ENCODE measurements at places on chromosomes 7 and 10. TPM values are rescaled to one million over a fixed set of nuclear protein-coding genes. Genes with fewer than 3 reads are reported as not detected.

NUTM2E gene
- total RNA-seq = not detected

RSBN1L gene
- total RNA-seq = 13.3 TPM

THSD7A gene
- not detected for total RNA-seq

DNA sequence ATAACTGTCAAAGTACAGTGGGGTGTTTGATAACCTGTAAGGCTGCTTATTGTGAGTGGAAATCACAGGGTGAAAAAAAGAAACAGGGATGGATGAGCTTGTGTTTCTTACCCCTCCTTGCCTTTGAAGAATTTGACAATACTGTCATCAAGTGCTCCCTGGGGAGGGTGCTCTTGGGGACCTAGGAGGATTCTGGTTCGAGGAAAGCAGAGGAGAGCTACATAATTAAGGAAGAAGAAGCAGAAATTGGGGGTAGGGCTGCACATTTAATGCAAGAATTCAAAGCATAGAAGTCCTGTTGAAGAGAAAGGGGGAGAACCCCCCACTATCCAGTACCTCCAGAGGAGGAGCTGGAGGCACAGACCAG lies 208.1 kb upstream of the PHYHIPL start:
- no peak overlapping the region for H3K4me3 ChIP-seq
- H3K27me3 ChIP-seq = peaks cover 4% of the 10 kb centered on the region
- H3K36me3 ChIP-seq = no peaks in the 10 kb centered on the region
- no peaks in the 10 kb centered on the region for H3K4me1 ChIP-seq

DNA sequence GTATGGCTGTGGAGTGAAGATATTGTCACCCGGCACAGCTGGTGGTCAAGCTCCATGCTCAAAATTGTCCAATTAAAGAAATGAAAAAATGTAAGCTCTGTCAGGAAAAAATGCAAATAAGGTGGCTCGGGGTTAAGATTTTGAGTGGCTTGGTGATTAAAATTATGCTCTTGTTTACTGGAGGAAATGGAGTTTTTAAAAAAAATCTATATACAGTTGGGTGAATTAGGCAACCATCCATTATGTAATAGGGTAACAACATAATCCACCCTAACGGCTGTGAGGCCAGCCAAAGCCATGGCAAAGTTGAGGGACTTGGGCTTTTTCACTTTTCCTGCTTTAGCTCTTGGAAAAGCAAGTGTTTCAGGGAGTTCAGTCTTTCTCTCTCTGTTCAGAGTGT lies 260.8 kb upstream of the HABP2 start:
- no peaks in the 10 kb centered on the region for H3K27me3 ChIP-seq
- H3K4me3 ChIP-seq = no peak overlapping the region
- H3K27ac ChIP-seq = no peak overlapping the region
- H3K4me1 ChIP-seq = peaks cover 2% of the 10 kb centered on the region
- DNase-seq = no peak

DNA sequence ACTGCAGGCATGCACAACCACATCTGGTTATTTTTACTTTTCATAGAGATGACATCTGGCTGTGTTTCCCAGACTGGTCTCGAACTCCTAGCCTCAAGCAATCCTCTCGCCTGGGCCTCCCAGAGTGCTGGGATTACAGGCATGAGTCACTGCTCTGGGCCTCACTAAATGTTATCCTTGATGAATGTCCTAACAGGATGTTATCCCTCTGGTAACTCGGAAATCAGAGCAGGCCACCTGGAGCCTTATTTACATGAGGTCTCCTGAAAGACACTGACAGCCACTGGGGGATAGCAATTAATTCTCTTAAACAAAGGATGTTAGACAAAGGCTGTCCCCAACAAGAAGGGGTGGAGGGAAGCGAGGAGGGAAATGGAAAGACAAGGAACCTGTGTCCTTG lies 4.5 kb upstream of the ZNF438 start:
- H3K27me3 ChIP-seq = no peaks in the 10 kb centered on the region
- H3K4me1 ChIP-seq = peaks cover 29% of the 10 kb centered on the region
- H3K27ac ChIP-seq = no peak overlapping the region
- H3K36me3 ChIP-seq = no peaks in the 10 kb centered on the region
- DNase-seq = no peak
- no peak overlapping the region for H3K4me3 ChIP-seq

DNA sequence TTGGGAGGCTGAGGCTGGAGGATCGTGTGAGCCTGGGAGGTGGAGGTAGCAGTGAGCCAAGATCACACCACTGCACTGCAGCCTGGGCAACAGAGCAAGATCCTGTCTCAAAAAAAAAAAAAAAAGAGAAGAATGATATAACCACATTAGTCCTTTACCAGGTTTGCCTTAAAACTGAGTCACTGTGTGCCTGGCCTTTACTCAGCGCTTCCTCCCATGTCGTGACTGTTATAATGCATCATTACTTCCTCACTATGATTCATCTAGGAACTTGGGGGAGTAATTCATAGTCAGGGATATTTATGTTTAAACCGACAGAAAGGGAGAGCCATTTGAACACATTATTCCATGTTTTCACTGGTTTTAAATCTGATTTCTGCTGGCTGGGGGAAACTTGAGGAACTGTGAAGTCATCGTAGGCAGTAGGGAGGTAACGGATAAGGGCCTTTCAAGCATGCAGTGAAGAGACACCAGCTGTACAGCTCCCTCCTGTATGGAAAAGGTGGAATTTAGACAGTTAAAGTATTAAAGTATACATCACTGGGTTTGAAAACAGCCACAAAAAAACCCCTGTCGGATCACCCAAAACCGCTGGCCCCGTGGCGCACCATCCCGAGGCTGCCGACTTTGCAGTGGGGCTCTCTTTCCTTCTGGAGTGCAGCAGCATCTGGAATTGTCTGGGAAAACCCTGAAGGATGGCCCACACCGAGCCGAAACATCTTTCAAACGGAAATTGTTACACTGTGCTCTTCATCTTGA lies 119.8 kb downstream of the NKX6-2 start:
- H3K27me3 ChIP-seq = no peaks in the 10 kb centered on the region
- H3K4me3 ChIP-seq = peak overlapping the region; percentile 50
- peak; percentile 95 for DNase-seq
- H3K27ac ChIP-seq = peak overlapping the region; percentile 91

DNA sequence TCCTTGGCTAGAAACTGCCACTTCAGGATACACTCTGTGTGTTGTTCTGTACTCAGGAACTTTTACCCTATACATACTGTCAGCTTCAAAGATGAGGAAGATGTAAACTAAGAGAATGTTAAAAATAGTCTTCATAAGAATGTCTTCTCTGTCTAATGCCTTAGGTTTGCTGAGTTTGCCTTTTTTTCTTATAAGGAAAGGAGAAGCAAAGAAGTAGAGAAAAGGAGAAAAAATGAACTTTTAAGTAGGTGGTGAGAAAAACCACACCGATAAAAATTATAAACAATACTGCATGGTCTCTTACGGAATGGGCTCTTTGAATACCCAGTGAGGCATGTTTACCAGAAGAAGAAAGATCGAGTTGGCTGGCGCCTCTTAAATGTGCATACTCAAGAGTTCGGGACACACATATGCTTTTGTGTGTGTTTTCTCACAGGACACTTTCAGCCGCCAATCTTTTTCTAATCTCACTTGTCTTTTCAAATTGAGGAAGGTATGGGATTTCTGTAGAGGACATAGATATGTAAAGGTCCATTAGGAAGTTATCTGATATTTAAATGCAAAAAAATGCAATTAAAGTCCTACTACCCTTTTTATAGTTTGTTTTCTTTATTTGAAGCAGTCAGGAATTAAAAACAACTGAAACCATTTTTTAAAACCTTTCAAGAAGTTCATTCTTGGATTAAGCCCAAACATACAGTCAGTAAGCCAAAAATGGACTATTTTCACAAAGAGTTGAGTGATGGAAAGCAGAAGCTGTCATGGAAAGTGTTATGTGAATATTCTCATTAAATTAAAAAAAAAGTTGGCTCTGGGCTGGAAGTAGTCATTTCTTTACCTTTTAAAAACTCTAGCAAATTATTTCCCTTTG lies 100.6 kb upstream of the MDFIC start:
- H3K4me1 ChIP-seq = peaks cover 36% of the 10 kb centered on the region
- peak; percentile 36 for DNase-seq
- H3K27ac ChIP-seq = 0 out of 2 replicates have a peak overlapping the region, but pooled peaks have one; percentile 5
- H3K27me3 ChIP-seq = no peaks in the 10 kb centered on the region
- H3K36me3 ChIP-seq = no peaks in the 10 kb centered on the region

DNA sequence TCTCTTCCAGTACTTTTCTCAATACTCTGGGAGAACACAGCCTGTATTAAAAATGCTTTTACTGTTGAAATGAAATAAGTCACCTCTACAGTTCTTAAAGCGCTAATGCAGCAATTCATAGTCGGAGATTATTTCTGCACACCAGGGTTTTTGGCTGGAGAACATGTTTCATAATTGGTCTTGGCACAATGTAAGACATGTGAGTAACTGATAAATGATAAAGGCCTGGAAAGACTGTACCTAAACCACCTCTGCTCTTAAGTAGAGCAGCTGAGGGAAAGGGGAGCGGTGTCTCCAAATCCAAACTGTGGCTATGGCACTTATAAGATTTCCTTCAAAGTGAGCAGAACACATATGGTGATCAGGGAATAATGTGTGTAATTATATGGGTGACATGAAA lies 390.3 kb upstream of the MBL2 start:
- DNase-seq = no peak
- H3K27me3 ChIP-seq = no peaks in the 10 kb centered on the region
- no peaks in the 10 kb centered on the region for H3K4me1 ChIP-seq
- no peaks in the 10 kb centered on the region for H3K36me3 ChIP-seq
- H3K27ac ChIP-seq = no peak overlapping the region

- peak overlapping the region; percentile 85 for H3K4me3 ChIP-seq
- H3K4me1 ChIP-seq = peaks cover 44% of the 10 kb centered on the region
- no peaks in the 10 kb centered on the region for H3K27me3 ChIP-seq
- peak overlapping the region; percentile 71 for H3K27ac ChIP-seq
These were observed 1.1 kb upstream of the VOPP1 start for GRCh38 chr7:55573234-55573900.

DNA sequence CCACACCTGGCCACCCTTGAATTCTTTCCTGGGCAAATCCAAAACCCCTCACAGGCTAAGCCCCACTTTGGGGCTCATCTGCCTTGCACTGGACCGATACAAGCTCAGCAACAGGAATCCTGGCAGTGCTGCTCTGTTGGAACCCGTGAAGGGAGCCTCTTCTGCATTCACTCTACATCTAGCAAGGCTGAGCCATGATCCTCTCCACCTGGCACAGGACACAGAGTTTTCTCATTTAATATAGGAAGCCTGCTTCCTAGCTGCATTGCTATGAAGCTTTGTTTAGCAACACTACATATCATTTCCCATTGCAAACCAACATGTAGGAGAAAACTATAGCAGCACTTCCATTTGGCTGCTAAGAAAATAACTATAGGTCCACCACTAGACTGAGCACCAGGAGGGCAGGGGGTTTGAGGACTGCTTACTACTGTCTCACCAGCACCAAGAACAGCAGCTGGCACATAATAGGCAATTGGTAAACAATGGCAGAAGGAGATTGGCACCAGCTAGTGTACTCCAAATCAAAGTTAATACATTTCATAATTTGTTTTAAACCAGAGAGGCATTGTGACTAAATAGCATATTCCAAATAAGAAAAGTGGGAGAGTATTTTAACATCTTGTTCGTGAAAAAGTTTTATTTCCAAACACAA lies 56.1 kb downstream of the CPVL start:
- no peak overlapping the region for H3K27ac ChIP-seq
- H3K36me3 ChIP-seq = no peaks in the 10 kb centered on the region
- peaks cover 11% of the 10 kb centered on the region for H3K4me1 ChIP-seq
- H3K4me3 ChIP-seq = no peak overlapping the region
- H3K27me3 ChIP-seq = no peaks in the 10 kb centered on the region

GRCh38 chr10:116083226-116083762 lies 189.7 kb downstream of the GFRA1 start:
- no peak for DNase-seq
- no peaks in the 10 kb centered on the region for H3K36me3 ChIP-seq
- no peak overlapping the region for H3K27ac ChIP-seq
- no peaks in the 10 kb centered on the region for H3K27me3 ChIP-seq
- H3K4me1 ChIP-seq = peaks cover 6% of the 10 kb centered on the region

- DNase-seq = no peak
- no peak overlapping the region for H3K27ac ChIP-seq
- H3K4me3 ChIP-seq = no peak overlapping the region
- H3K27me3 ChIP-seq = no peaks in the 10 kb centered on the region
- H3K36me3 ChIP-seq = no peaks in the 10 kb centered on the region
- no peaks in the 10 kb centered on the region for H3K4me1 ChIP-seq
These were observed 16.0 kb downstream of the DGKB start for GRCh38 chr7:14886533-14886932.

- no peaks in the 10 kb centered on the region for H3K36me3 ChIP-seq
- H3K27me3 ChIP-seq = no peaks in the 10 kb centered on the region
- H3K4me1 ChIP-seq = peaks cover 8% of the 10 kb centered on the region
- no peak overlapping the region for H3K4me3 ChIP-seq
- DNase-seq = no peak
These were observed 409.3 kb downstream of the RPS24 start for GRCh38 chr10:78442836-78443550.

DNA sequence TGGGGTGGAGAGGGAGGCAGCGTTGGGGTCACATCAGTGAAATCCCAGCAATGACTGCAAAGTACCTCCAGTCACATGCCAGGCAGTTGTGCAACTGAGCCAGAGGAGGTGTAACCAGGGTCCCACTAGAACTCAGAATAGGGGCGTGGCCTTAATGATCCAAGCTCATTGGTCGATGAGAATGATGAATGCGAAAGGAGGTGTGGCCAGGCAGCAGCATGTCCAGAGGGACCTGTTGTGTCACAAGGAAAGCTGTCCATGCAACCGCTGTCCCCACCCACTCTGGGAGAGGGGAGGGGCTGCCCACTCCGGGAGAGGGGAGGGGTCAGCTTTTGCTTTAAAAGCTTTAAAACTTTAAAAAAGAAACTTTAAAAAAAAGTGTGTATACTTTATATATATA lies 25.3 kb upstream of the MTPAP start:
- H3K27me3 ChIP-seq = peaks cover 4% of the 10 kb centered on the region
- no peak for DNase-seq
- H3K4me1 ChIP-seq = no peaks in the 10 kb centered on the region
- no peaks in the 10 kb centered on the region for H3K36me3 ChIP-seq
- no peak overlapping the region for H3K27ac ChIP-seq

DNA sequence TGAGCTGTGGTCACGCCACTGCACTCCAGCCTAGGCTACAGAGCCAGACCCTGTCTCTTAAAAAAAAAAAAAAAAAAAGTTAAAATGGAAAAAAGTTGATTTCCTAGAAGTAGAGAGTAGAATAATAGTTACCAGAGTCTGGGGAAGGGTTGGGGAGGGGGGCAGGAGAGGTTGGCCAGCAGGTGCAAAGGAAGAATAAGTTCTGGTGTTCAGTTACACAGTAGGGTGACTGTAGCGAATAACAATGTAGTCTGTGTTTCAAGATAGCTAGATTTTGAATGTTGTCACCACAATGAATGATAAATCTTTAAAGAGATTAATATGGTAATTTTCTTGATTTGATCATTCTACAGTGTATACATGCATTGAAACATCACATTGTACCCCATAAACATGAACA lies 142.9 kb downstream of the NRF1 start:
- no peaks in the 10 kb centered on the region for H3K27me3 ChIP-seq
- no peaks in the 10 kb centered on the region for H3K36me3 ChIP-seq
- H3K27ac ChIP-seq = no peak overlapping the region
- DNase-seq = no peak
- no peaks in the 10 kb centered on the region for H3K4me1 ChIP-seq

All from GM23248 (cell line).